Stimulated activated naive B cell treated with anti-CD40 and anti-IgM and Interleukin-4, amounts not matched to agents 10 μg/mL and 1 μg/mL and 100 μg/mL, for 72 hours (primary cell): ENCODE measurements at places on chromosomes 5 and 9.

DNA sequence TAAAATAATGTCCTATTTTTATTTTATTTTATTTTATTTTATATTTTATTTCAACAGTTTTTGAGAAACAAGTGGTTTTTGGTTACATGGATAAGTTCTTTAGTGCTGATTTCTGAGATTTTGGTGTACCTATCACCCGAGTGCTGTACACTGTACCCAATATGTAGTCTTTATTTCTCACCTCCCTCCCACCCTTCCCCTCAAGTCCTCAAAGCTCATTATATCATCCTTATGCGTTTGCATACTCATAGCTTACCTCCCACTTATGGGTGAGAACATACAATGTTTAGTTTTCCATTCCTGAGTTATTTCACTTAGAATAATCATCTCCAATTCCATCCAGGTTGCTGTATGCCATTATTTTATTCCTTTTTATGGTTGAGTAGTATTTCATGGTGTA is 63.5 kb downstream of the ARRDC3 start:
- DNase-seq, result no peak

- no peak for DNase-seq
These were observed 1.6 kb downstream of the ORM1 start for GRCh38 chr9:114324492-114324891.

DNA sequence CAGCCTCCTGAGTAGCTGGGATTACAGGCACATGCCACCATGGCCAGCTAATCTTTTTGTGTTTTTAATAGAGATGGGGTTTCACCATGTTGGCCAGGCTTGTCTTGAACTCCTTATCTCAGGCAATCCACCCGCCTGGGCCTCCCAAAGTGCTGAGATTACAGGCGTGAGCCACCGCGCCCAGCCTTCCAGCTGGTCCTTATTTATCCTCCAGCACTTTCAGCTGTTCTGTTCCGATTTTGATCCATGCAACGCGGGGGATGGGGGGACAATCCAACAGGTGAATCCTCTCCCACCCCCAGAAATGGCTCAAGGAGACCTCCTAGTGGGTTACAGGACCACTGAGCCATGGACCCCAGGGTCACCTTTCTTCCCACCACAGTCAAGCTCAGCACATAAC is 14.7 kb upstream of the CDKN2AIPNL start:
- no peak for DNase-seq

GRCh38 chr9:35517131-35517530 is 27.2 kb downstream of the RUSC2 start:
- no peak for DNase-seq

DNA sequence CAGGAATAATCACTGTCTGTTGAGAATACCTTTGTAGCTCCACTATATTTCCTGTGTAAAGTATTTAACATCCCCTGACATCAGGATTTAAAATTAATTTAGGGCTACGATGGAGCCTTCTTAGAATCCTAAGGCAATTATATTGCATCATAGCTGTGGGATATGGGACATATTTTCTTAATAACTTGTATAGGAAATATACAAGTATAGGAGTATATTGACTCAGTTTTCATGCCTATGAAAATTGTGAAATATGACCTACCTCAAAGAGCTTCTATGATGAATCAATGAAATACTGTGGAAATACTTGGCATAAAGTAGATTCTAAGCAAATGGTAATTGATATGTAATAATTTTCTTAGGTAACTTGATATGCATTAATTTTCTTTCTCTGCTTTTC is 221.0 kb upstream of the KLF4 start:
- no peak for DNase-seq

- DNase-seq, result no peak
These were observed 77.1 kb upstream of the STXBP1 start for GRCh38 chr9:127534931-127535330.

DNA sequence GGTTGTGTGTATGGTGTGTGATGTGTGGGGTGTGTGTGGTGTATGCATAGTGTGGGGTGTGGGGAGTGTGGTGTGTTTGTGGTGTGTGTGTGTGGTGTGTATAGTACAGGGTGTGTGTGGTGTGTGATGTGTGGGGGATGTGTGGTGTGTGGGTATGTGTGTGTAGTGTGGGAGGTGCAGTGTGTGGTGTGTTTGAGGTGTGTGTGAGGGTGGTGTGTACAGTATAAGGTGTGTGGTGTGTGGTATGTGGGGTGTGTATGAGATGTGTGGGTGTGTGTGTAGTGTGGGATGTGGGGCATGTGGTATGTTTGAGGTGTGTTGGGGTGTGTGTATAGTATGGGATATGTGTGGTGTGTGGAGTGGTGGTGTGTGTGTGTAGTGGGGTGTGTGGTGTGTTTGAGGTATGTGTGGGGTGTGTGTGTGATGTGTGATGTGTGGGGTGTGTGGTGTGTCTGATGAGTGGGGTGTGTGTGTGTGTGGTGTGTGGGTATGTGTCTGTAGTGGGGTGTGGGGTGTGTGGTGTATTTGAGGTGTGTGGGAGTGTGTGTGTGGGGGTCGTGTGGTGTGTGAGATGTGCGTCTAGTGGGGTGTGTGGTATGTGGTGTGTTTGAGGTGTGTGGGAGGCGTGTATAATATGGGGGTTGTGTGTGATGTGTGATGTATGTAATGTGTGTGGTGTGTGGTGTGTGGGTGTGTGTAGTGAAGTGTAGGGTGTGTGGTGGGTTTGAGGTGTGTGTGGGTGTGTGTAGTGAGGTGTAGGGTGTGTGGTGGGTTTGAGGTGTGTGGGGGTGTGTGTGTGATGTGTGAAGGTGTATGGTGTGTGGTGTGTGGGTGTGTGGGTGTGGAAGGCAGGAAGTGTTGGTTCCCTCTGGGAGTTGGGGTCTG is 8.6 kb downstream of the ECSCR start:
- DNase-seq, result peak; percentile 23

DNA sequence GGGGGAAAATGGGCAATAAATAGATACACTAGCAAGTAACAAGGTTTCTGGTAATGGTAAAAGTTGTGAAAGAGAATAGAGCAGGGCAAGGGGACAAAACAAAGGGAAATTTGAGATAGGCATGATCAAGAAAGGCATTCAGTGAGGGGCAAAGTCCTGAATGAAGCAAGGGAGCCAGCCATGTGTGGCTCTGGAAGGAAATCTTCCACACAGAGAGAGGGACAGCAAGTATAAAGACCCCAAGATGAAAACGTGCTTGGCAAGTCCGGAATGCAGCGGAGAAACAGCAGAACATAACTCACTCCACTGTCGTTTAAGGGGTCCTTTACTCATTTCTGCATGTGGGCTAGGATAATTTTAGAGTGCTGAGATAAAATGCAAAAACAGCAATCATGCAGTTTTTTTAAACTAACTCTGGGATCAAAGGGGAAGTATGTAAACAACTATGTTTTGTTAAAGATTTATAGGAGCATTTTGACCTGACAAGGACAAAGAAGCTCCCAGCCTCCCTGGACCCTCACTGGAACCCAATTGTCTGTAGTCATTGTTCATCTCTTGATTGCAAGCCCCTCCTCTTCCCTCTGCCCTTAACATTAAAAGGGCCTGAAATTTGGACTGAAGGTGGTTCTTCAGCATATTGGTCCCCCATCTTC is 22.9 kb upstream of the AOPEP start:
- DNase-seq, result no peak

- DNase-seq, result no peak
These were observed 96.1 kb downstream of the NUDT12 start for GRCh38 chr5:103466495-103466894.

DNA sequence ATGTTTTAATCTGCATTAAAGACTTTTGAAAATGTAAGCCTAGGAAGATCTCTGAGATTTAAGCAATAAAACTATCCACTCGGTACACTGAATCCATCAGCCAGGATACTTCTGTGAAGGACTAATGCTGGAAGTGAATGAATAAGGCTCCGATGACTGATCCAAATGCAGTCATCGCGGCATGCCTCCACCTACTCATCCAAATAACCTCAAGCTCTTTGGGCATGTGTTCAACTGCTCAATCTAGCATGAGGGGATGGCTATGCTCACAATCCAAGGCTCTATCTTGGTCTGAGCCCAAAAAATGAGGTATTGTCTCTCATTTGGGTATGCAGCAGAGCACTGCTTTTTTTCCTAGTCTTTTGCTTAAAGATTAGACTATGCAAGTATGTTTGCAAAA is 19.2 kb downstream of the MARCHF3 start:
- no peak for DNase-seq

DNA sequence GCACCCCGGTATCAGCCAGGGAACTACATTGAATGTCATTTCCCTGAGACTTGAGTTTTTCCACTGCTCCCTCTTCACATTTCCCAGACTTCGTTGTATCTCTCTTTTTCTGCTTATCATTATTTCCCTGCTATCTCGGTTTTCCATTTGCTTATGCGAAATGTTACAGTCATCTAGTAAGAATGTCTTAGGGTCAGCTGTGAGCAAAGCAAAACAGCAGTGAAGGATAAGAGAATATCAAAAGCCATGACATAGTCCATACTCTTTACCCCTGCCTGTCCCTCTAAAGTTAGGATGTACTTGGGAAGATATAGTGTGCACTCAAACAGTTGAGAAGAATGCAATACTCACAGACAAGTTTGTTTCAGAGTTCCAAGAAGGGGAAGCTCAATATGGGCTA is 88.7 kb downstream of the ITGA1 start:
- no peak for DNase-seq

DNA sequence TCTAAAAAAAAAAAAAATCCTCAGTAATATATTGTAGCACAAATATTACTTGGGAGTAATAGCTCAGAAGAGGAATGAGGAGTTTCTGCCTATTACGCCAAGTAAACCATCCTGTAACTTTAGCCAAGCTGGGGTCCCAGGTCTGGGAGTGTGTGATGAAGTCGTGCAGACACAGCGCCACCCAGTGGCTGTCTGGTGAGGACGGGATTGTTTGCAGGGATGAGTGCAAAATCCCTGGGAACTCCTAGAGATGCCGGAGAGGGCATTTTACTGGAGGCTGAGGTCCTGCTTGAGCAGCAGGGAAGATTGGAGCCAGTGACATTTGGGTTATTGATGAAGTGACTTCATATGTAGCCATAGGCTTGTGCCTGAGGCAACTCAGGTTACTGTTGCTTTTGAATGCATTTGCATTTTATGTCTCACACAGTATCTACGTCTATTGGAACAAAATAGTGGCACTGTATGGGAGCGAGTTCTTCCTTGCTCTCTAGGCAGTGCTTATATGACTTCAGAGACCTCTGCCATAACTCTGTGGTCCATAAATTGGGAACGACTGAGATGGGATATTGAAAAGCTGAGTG is 72.8 kb downstream of the PSAT1 start:
- peak; percentile 13 for DNase-seq

DNA sequence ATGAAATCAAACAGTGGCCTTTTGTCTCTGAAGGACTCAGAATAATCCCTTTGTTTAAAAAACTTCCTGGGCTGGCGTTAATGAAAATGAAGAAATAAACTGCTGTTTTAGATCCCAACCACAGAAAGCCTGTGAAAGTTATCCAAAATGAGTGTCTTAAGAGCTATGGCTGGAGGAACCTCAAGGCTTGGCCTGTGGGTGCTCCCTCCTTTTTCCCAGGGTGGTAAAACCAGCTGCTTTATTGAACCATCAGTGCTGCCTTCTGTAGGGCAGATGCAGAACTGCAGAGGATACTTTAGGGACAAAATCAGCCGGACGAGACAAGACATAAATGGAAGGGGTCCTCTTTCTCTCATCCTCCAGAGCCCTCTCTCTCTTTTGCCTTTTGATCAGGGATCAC is 100.9 kb downstream of the SMARCA2 start:
- no peak for DNase-seq

GRCh38 chr9:110143950-110144545 is 63.9 kb downstream of the C9orf152 start:
- peak; percentile 44 for DNase-seq

DNA sequence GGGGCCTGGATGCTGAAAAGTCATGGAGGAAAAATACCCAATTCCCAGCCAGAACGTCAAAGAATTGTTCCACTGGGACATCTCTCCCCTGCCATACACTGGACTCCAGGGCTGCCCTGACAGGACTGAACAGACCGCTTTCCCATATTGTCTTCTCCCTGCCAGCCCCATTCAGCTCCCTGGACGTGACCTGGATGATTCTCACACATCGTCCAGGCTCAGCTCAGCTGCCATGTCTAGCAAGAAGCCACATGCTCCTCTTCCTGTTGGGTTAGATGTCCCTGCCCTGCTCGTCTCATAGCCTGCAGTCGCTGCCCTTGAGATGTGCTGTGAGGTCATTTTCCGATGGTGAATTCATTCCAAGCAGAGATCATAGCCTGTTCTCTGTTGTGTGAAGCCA is 37.4 kb downstream of the FOXI1 start:
- no peak for DNase-seq

- no peak for DNase-seq
These were observed 15.5 kb upstream of the WWC1 start for GRCh38 chr5:168275940-168276339.

DNA sequence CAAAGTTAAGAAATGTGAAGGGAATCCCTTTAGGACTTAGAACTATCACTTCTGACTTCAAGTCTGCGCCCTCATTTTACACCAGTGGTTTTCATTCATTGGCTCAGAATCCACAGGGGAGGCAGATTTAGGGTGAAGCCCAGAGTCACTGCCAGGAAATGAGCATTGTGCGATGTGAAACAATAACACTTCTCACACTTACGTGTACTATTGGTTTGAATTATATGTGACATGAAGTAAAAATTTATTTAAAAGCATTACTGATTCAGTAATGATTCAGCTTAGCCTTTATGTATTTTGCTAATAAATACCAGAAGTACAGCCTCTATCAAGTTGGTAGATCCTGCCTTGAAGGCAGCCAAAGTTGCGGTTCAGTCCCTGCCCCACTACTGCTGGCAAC is 98.6 kb downstream of the PAM start:
- DNase-seq, result no peak

GRCh38 chr9:25519286-25519685 is 159.0 kb downstream of the TUSC1 start:
- no peak for DNase-seq

DNA sequence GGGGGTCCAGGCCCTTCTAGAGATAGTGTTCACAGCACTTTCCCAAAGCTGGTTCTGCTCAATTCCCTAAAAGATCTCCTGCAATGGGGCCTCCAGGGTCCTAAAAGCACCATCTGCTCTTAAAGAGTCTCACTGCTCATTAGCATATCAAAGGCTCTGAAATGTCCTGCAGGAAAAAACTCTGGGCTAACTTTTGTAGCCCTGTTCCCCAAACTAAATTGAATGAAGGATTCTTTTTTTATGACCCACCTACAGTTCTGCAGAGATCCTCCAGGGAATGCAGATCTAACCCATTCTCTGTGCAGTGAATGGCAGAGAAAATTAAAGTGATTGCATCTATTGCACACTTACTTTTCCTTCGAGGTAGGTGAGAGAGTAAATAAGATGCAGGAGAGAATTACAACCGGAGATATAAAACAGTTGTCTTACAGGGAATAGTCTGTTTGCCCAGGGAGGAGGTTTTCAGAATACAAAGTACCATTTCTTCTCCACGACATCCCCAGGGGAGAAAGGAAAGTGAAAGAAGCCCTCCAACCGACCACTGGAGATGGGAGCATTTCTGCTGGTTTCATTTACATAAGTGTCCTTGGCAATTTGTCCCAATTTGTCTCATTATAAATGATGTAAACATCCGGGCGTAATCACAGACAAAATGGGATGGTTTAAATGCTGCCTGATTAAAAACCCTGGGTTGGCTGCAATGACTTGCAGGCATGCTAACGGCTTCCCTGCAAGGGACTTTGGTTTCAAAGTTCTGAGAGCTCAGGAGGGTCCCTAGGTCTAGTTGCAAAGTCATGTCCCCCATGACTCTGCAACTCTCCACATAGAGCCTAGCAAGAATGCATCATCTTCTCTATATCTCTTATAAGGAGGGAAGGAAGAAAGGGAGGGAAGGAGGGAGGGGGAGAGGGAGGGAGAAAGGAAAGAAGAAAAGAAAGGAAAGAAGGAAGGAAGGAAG is 114.0 kb downstream of the KCNIP1 start:
- DNase-seq, result no peak
